ENCODE measurements at places on chromosomes 11 and 22.

GRCh38 chr11:18105086-18105801 is 638 bp downstream of the SAAL1 start:
- DNase-seq = no peak

DNA sequence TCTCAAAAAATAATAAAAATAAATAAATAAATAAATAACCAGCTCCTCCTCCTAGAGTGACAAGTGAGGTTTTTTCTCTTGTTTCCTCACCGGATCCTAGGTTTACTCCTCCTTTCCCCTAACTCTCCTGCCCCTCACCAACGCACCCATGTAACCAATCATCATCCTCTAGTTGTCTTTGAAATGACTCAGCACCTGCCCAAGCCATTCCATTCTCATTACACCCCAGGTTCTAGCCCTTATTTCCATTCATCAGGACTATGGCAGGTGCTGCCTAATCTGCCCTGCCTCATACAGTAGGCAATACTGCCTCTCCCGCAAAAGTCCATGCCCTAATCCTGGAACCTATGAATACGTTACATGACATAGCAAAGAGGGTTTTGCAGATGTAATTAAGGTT is 60.4 kb downstream of the BUD13 start:
- no peak for DNase-seq

- no peak for DNase-seq
These were observed 409.4 kb downstream of the METTL15 start for GRCh38 chr11:28517621-28518020.

DNA sequence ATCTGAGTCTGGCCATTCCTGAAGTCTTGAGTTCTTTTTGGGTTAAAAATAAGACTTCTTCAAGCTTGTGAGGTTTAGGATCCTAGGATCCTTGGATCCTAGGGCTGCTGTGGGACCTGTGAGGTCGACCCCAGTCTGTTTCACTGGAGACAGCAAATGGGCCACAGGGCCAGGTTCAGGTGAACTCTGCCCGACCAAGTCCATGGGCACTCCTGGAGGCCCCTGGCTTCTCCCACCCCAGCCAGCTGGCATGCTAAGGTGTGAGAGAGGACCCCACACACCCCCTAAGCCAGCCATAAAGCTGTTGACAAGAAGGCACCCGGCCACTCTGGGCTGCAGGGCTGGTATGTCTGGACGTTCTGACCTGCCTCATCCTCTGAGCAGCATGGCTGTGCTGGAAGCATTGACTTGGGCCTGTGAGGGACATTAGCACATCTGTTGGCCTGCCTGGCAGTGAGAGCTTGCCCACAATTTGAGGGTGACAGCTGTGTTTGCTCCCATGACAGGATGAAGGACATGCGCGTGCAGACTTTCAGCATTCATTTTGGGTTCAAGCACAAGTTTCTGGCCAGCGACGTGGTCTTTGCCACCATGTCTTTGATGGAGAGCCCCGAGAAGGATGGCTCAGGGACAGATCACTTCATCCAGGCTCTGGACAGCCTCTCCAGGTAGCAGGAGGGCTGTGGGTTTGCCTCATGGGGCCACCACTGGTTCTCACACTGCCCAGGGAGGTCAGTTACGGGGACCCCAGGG is 16.0 kb downstream of the CLDN5 start:
- no peak for DNase-seq

GRCh38 chr11:120388261-120388660 is 52.0 kb downstream of the ARHGEF12 start:
- no peak for DNase-seq

- DNase-seq = peak; percentile 76
These were observed 33.7 kb downstream of the RNF121 start for GRCh38 chr11:71962428-71963038.

DNA sequence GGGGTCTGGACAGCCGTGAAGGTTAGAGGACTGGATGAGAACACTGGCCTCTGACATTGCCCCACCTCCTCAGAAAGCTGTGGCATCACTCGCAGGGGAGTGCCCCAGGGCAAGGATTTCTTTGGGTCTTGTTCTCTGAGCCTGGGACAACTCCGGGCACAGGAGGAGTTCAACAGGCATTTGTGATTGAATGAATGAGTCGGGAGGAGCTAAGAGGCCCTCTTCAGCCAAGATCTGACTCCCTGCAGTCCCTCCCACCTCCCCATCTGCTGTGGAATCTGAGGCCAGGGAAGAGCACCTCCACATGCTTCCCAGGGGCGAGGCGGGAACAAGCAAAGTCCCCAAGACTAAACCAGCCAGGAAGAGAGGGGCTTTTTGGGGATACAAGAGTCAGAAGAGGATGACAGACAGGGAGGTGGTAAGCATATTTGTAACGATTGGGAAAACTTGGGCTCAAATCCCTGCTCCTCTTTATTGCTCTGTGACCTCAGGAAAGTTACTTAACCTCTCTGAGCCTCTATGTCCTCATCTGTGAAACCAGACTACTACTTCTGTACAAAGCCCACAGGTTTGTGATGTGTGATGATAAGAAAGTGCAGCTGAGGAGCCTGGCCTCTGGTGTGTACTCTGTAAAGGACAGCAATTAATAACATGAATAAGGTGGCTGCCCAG is 6.4 kb downstream of the TP53I11 start:
- no peak for DNase-seq

DNA sequence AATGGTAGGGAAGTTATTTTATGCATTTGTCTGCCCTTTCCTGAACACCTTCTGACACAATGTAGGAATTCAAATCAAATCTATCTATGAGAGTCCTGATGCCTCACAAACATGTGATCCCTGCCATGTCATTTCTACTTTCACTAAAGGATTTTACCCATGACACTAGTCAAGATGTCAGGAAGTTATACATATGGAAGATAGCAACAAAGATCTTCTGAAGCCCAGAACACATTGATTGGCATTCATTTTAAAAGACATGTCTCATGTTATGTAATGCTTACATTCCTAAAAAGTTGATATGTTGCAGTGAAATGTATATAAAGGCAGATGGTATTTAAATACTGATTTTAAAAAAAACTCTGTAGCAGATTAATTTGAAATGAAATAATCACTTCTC is 61.5 kb downstream of the FAM76B start:
- no peak for DNase-seq

- no peak for DNase-seq
These were observed 102.8 kb upstream of the NCAM1 start for GRCh38 chr11:112858289-112859023.

GRCh38 chr11:90795746-90796145 is 572.9 kb upstream of the CHORDC1 start:
- DNase-seq = no peak

DNA sequence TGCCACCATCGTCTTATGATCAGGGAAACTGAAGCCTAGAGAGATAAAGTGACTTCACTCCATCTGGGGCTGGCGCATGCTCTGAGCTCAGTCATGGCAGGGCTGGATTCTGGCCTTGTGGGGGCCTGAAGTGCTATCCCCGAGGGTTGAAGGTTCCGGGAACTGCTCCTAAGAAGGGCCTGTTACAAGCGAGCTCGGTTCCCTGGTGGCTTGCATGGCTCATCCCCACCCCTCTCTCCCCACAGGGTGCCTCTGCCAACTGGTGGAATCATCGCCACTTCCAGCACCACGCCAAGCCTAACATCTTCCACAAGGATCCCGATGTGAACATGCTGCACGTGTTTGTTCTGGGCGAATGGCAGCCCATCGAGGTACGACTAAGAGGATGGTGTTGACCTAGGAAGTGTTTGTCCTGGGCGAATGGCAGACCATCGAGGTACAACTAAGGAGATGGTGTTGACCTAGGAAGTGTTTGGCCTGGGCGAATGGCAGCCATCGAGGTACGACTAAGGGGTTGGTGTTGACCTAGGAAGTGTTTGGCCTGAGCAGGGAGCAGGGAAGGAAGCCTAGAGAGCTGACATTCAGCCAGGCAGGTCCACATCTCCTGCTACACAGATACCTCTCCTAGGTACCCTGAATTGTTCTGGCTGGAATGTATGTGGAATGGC is 19.9 kb downstream of the FADS2 start:
- DNase-seq = no peak

DNA sequence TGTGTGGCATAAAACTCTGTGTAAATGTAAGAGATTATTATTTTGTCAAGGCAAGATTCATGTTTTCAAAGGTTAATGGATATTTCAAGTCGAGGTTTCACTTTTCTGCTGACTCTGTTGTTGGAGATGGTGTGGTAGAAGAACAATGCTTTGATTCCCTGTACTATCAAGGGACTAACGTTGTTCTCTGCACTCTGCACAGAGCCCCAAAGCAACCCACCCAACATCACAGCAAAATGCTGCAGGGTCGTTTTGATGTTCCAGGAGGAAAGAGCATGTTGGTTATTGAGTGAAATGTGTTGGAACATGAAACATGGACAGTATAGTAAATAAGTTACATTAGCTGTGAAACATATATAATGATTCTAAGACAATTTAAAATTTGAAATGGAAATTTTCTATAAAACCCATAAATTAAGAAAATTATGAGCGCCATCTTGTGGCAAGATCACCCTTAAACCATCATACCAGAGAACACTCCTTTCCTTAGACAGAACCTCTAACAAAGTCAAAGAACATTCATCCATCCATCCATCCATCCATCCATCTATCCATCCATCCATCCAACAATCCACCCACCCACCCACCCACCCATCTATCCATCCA is 164.4 kb upstream of the ZBED5 start:
- peak; percentile 29 for DNase-seq

GRCh38 chr11:126355324-126355925 is at the start of gene ST3GAL4:
ST3GAL4 (plus strand) TSS chr11:126355686; CDS start chr11:126406156, 50,470 bp downstream.
- DNase-seq = peak; percentile 73

GRCh38 chr11:119099711-119100110 is 1.9 kb downstream of the DPAGT1 start:
- no peak for DNase-seq

GRCh38 chr11:64536396-64536941 is 54.6 kb upstream of the SLC22A12 start:
- no peak for DNase-seq

DNA sequence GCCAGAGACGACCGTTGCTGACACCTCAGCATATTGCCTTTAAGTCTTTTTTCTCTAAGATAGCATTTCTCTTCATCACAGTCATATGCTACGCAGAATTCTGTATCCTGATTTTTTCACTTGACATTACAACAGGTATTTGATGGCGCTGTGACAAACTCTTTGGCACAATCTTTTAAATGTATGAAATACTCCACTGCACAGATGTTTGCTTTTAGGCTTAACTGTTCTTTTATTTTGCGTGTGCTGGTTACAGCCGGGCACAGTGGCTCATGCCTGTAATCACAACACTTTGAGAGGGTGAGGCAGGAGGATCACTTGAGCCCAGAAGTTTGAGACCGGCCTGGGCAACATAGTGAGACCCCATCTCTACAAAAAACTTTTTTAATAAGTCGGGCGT is 52.0 kb upstream of the PPP6R3 start:
- no peak for DNase-seq

DNA sequence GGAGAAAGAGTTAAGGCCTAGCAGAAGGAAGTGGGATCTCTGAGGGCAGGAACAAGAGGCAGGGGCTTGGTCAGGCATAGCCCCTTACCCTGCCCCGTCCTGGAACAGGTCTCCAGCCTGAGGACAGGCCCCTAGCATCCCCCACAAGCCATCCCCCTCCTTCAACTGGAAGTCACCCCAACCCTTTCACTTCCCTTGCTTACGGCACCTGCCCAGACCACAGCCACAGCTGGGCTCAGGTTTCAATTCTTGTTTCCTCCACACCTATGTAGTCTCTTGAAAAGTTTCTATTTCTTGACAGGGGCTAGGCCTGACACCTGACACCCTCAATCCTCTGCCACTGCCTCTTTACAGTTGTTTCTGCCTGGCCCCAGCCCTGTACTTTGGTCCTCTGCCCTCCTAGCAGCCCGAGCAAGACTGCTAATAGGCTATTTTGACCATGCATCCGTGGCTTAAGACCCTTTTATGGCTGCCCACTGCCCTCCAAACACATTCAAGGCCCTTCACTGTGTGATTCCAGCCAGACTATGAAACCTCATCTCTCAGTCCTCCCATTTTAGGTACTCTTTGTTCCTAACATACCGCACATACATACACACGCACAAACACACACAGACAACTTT is 10.9 kb upstream of the FCHSD2 start:
- DNase-seq = no peak

- no peak for DNase-seq
These were observed 20.9 kb downstream of the TMPRSS13 start for GRCh38 chr11:117908109-117908895.

- DNase-seq = no peak
These were observed 20.9 kb upstream of the TMPRSS4 start for GRCh38 chr11:118055966-118056365.

- no peak for DNase-seq
These were observed 4.4 kb downstream of the TMEM109 start for GRCh38 chr11:60918251-60918938.

GRCh38 chr11:81444297-81444696 is 1289.4 kb downstream of the FAM181B start:
- no peak for DNase-seq

DNA sequence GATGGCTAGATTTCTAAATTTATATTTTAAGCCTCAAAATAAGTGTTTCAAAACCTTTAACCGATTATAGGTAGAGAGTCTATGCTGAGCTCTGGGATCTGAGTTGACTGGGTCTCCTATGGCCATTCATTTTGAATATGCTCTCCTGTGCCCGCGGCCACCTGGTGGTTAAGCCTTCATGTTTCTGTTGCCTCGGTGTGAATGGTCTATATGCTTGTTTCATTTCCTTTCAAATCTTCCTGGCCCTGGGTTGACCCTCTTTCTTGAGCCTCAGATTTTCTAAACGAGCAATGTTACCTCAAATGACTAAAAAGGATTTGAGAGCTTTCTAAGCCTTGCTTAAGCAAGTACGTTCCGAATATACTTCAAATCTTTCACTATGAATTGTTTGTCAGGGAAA is 789.4 kb upstream of the KIRREL3 start:
- no peak for DNase-seq

DNA sequence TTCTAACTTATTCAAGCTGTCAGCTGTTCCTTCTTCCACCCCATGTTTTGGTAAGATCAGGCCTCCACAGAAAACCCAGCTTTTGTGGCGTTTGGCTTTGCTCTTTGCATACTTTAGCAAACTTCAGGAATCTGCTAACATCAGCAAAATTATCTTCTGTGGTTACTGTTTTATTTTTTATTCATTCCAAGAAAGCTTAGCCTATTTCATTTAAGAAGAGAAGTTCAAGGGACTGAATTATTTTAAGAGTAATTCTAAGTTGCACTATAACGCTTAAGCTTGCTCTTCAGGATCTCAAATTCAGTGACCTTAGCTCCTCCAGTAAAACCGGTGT is 1.1 kb downstream of the JHY start:
- DNase-seq = no peak

- DNase-seq = no peak
These were observed 7.9 kb upstream of the SLN start for GRCh38 chr11:107719557-107720302.

DNA sequence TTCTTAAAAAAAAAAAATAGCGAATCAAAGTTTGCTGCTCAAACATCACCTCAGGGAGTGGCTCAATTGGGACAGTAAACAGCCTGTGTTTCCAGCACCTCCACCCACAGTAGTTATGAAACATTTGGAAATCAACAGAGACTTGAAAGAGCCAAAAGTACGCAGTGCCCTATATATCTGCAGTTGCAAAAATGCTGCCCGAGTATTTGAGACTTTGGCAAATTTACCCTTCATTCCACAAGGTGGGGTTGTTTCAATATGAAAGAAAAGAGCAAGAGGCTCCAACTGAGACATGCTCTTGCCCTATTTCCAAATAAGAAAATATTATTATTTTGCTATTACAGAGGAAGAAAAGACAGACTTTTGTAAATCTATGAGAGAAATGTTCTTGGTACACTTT is 851.1 kb upstream of the RAG2 start:
- no peak for DNase-seq

GRCh38 chr11:14644226-14645014 is 816 bp downstream of the PDE3B start:
- peak; percentile 38 for DNase-seq

All from endothelial cell of umbilical vein (primary cell).